ENCODE measurements at places on chromosomes 2 and 18.

- DNase-seq: no peak
These were observed 85.9 kb downstream of the ZNF407 start for GRCh38 chr18:74683573-74683972.

- DNase-seq: no peak
These were observed 135.9 kb upstream of the SERPINE2 start for GRCh38 chr2:224174990-224175389.

- no peak for DNase-seq
These were observed 107.8 kb downstream of the ZNF521 start for GRCh38 chr18:25244170-25244569.

DNA sequence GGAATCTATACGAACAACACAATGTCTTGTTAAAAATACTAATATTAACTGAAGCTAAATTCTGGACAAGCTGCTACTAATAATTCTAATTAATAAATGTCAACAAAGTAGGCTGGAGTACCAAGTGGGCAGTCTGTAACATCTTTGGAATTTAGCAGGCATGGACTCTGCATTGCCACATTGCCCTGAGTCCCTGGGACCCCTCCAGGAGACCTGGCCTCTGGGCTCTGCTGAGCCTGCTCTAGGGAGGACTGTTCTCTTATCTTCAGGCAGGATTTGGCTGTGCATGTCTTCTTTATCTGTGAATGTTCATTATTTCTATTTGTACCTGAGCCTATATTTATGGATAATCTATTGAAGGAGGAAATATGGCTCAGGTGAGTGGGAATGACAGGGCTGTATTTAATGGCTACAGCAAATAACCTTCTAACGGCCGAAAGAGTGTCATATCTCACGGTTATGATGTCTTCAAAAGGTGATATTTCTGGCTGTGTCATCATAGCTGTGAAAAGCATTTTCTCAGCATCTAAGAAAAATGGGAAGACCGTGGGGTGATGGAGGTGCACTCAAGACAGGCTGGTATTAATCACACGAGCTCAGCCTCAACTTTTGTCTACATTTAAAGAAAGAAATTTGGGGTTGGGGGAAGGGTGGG, 28.6 kb upstream of the SETBP1 start:
- DNase-seq: no peak

- DNase-seq: peak; percentile 76
These were observed 137.9 kb upstream of the RAB12 start for GRCh38 chr18:8471372-8471771.

GRCh38 chr2:37635504-37636380, 35.7 kb downstream of the CDC42EP3 start:
- DNase-seq: no peak

- no peak for DNase-seq
These were observed 50.6 kb upstream of the ODC1 start for GRCh38 chr2:10498525-10499274.

DNA sequence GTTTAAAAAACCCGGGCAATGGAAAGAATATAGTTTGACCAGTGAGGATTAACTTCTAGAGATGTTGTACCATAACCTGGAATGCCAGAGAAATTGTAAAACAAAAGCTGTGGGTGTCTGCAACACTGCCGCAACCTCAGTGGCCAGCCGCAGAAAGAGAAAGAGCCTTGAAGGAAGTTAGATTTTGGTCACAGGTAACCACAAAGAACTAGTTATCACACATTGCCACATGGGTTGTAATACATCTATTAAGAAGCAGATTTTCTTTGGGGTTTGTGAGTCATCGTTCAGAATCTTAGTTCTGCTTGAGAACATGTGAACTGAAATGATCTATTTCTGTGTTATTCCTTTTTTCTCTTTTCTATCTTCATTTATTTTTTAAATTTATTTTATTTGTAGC, 222.9 kb upstream of the AGAP1 start:
- DNase-seq: peak; percentile 29

GRCh38 chr2:167745667-167746066, 501.7 kb downstream of the STK39 start:
- DNase-seq: no peak

GRCh38 chr18:76491776-76492668, 3.0 kb downstream of the ZNF516 start:
- peak; percentile 43 for DNase-seq

DNA sequence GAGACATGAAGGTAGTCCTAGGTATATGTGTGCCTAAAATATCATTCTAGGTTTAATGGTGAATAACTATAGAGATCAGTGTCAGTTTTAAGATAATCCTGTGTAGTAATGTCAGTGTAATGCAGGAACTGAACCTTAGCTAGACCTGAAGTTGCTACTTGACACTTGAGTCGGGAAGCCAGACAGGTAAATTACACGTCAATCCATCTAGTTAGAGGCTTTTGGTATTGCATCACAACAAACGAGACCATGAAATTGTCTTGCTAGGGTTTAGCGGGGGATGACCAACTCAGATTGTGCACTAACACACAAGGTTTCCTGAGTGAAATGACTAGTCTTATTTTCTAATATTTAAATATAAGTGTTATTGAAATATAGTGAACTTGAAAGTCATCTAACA, 2.0 kb downstream of the YPEL5 start:
- DNase-seq: no peak

DNA sequence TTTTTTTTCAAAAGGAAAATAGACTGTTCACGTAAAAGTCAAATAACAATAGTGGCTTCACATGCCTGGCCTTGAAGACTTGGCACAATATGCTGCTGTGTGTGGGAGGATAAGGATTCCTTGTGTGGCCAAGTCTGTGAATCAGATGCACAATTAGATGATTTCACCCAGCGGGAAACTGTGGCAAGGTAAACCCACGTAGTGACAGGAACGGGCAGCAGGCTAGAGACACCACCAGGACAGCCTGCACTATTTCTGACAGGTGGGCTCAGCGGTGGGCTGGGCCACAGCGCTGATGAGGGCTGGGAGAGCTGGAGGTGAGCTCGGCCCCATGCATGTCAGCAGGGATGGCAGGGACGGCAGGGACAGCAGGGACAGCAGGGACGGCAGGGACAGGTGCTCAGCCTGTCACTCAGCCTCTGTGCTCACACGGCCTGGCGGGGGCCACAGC, 21.6 kb downstream of the SNORC start:
- no peak for DNase-seq

DNA sequence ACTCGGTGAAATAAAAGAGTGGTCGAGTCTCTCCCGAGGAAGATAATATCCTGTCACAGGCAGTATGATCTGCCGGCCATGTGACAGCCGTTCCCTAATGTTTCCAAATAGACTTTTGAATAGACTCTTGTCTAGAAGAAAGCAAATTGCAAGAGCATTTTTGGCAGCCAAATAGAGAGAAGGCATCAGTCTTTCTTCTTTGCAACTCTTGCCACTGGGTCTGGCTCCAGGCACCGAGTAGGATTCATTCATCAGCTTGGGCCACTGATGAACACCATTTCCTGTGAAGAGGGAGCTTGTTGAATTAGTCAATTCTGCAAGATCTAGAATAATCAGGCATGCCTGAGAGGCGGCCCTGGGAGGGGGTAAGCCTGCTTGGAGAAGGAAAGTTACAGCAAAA, 165.6 kb downstream of the KLHL29 start:
- no peak for DNase-seq

GRCh38 chr2:126909781-126910180, 11.1 kb downstream of the TEX51 start:
- DNase-seq: no peak

- no peak for DNase-seq
These were observed 101.5 kb downstream of the KLF7 start for GRCh38 chr2:207064128-207064690.

- DNase-seq: no peak
These were observed 55.7 kb downstream of the SCN2A start for GRCh38 chr2:165294912-165295311.

DNA sequence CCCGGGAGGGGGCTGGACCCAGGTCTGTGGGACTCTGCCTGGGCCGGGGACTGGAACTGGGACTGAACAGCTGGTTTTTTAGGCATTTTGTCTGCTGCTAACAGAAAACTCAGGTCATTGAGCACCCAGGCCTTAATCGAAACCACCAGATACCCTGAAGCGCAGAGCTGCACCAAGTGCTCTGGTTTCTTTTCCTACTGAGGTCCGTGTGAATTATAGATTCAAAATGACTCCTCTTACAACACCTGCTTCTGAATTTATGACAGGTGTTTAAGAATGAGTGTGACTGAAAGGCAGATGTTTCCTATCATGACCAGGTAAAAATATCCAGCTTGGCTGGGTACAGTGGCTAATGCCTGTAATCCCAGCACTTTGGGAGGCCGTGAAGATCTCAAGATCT, 47.8 kb downstream of the TRAPPC12 start:
- no peak for DNase-seq

- no peak for DNase-seq
These were observed 90.7 kb upstream of the GCFC2 start for GRCh38 chr2:75801234-75801982.

- no peak for DNase-seq
These were observed 217 bp downstream of the PXDN start for GRCh38 chr2:1744151-1744445.

DNA sequence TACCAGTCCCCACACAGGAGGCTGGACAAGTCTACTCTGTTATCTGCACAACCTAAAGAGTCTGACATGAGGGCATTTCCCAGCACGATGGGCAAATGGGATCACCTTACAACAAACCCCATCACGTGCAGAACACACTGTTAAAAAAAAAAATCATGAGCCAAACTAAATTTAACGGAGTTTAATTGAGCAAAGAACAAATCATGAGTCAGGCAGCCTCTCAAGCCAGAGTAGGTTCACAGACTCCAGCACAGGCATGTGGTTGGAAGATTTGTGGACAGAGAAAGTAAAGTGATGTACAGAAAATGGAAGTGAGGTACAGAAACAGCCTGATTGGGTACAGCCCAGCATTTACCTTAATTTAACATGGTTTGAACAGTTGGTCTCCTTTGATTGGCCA, 59.9 kb downstream of the KYNU start:
- DNase-seq: no peak

DNA sequence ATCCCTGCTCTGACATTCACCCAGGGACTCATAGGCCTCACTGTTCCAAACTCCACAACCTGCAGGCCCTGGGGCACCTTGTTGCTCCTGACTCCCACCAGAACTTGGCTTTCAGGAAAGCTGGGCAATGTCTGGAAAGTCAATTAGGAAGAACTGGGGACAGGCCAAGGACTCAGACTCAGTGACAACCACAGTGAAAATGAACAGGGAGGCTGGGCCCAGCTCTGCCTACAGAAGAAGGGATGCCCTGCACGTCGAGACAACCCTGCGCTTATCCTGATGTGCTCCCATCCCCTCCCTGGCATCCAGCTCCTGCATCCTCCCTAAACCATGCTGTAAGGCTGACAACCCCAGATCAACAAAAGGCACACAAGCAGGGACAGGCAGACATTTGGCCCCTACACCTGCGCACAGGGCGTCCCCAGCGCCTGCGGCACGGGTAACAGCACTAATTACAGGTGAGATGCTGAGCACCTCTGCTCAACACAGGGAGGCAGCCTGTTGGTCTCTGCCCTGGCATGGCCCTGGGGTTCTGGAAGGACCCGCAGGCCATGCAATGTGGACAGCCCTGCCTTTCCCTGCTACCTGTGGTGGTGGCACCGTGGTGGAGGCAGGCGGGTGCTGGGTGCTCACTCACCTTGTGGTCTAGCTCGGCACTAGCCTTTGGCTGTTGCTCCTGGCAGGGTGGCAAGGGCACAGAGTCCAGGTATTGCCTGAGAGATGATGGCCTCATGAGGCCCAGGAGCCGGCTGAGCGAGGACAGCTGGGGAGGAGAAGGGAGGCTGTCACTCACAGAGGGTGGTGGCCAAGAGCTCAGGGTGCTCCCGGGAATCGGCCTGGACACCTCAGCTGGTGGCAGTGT, 23.6 kb upstream of the SEMA4C start:
- no peak for DNase-seq

DNA sequence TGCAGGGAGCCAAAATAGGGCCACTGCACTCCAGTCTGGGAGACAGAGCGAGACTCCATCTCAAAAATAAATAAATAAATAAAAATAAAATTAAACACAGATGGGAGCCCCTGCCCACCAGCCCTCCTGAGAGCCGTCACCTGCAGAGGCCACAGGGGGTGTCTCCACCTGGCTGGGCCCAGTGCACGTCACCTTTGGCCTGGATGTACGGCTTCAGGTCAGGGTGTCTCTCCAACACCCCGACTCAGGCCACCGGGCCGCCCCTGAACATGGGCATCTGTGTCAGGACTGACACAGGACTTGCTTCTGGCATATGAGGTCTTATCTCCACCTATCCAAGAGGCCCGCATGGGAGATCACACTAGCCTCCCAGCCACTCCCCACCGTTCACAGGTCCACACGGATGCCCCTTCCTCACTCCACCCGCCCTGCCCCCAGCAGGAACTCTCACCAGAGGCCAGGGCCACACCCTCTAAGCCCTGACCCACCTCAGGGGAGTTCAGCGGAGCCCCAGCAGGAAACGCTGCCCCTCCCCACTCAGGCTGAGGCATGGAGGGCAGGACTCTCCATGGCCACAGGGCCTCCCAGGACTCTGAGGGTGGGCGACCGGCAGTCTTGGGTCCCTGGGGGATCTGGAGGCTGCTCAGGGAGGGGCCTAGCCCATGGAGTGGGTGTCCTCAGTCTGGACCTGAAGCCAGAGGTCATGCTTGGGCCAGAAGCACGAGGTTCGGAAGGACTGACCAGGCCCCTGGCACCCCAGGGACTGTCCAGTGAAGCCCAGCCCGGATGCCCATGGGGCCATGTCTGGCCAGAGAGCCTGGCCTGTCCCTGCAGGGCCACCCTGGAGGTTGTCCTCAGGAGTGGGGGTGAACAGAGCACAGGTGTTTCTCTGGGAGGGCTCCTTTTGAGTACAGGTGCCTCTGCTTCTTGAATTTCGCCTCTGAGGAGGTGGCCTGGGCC, 1.6 kb upstream of the CROCC2 start:
- DNase-seq: no peak

DNA sequence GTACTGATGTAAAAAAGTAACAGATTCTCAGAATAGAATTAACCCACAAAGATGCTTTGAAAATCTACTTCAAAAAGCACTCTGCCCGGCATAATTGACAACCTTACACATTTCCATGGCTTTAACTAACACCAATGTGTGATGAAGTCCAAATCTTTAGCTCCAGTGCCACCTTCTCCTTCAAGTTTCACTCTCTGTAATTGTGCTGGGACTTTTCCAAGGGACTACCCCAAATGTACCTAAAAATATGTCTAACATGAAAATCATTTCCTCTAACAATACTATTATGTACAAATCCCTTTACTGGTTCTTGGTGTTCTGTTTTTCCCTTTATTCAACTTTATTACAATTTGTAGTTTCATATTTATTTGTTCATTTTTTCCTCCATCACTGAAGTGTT, 20.6 kb upstream of the UBE2E3 start:
- no peak for DNase-seq

- no peak for DNase-seq
These were observed 100.6 kb upstream of the LHCGR start for GRCh38 chr2:48856144-48856543.

GRCh38 chr2:139033300-139033699, 253.1 kb upstream of the NXPH2 start:
- DNase-seq: no peak

DNA sequence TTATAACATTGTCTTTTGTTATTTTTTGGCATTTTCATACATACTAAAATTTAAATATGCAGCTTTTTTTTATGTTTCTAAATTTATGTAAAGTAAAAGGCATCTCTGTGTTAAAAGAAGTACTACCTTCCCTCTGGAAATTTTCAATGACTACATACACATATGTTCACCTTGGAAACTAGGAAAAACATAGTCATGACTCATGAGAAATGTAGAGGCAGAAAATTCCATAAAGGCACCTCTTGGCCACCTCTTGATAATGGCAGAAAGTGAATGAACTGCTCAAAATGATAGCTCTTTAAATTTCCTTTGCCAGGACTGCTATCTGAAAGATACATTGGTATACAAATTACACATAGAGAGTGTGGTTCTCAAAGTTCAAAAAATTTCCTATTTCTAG, 889.1 kb upstream of the ZEB2 start:
- no peak for DNase-seq

All from SW480 (cell line).